Mesendoderm (in vitro differentiated cells): ENCODE measurements at places on chromosomes 3 and 15.

- no peak for DNase-seq
Observed at GRCh38 chr3:188646592-188646991, 492.6 kb downstream of the LPP start.

DNA sequence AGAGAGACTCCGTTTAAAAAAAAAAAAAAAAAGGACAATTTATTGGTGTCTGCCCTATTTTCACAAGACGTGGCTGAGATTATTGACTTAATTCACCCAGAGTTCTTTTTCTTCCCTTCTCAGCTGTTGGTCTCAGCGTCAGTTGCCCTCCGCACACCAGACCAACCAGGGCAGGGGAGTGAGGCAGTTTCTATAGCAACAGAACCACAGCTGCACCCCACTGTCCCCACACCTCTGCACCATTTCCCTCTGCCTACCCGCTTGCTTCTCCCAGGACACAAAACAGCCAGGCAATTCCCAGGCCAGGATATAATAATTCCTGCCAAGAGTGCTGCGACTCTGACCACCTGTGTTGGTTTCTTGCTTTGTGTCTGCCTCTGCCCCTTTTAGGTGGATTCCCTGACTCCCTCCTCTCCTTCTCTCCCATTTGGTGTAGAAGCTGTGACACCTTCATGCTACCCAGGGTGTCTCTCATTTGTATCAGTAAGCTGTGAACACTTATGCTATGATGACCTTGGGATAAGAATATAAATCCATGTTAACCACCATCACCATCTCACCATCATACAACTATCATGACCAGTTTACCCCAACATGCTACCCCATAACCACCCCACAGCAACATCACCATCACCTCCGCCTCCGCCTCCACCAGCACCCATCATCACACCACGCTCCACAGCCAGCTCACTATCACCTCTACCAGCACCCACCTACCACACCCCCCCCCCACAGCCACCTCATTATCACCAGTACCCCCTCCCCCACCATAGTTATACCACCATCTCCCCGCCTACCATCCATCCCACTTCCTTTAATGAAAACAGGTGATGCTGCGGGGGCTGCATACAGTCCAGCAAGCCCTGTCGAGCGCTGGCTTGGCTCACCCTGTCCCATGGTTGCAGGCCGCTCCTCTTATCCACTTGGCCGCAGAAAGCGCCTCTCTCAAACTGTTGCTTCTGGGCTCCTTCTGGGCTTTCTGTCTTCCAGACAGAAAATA lies 589 bp downstream of the EPB42 start:
- DNase-seq, result no peak

- no peak for DNase-seq
Observed at GRCh38 chr15:41939986-41940385, 32.4 kb downstream of the EHD4 start.

DNA sequence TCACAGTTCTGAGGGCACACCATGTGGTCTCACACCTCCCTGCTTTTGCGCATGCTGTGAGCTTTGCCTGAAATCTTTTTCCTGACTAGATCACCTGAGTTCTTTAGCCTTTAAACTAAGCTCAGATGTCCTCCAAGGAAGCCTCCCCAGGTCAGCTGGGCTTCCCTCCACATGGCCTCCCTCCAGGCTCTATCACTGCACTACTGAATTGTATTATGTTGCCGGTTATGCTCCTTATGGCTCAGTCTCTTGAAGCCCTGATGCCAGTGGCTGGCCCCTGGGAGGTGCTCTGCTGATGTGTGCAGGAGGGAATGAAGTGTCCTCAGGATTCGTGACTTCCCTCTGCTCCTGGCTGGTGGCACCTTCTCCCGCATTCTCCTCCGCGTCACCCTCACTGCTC lies 93.3 kb upstream of the BLM start:
- DNase-seq, result no peak

DNA sequence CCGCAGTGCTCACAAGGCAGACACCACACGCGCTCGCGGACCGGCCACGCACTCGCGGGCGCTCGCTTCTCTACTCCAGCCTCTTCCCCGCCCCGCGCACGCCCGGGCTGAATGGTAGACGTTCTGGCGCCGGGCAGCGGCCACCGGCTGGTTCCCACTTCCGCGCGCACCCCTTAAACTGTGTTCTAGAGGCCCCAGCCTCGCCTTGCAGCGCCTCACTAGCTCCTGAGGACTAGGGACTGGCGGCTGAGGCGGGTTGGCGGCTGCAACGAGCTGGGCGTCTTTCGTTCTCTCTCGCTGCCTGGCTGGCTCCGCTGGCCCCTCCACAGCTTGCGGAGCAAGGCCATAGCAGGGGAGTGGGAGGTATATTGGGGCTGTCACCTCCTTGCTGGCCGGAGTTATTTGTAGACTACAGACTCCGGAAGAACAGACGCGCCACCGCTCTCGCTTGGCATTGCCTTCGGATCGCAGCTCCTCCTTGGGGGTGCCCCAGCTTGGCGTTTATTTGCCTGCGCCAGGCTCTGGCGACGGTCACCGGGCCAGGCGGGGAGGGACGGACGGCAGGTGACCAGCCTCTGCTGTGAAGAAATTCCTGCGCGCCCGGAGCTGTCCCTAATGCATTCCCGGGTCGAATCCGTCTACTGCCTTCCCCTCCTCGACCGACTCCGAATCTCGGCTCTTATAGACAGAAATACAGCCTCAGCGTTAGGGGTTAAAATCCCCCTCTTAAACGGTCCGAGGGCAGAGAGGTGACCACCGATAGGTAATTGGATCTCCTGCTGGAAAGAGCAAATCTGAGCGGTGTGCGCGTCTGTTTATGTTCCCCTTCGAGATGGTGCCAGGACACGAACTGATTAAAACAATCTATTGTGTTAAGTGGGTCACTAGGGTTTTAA lies 1.3 kb downstream of the GREM1 start:
- peak; percentile 52 for DNase-seq

DNA sequence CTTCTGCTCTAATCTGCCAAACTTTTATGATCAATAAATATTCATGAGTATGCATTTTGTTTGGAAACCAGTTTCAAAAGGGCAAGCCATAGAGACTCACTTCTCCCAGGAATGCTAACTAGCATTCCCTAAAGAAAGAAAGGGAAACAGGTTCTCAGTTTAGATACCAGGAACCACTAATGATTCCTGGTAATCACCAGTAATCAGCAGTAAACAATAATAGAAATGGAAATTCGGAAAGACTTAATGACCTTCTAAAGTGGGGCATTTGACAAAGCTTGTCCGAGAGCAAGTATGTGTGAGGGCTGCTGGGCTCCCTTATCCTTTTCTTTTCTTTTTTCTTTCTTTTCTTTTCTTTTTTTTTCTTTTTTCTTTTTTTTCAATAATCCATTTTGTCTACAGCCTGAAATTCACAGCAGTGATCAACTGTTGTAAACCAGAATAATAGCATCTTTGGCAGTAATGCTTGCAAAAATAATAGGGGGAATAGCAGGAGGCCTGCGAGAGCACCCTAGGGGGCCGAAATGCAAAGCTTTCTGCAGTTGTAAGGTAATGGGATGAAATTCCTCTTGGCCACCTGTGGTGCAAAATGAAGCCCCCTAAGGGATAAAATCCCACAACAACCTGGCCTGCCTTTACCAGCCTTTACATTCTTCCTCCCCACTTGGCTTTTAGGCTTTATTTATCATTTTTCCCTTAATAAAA lies 253.2 kb downstream of the ZPLD1 start:
- DNase-seq, result peak; percentile 66

DNA sequence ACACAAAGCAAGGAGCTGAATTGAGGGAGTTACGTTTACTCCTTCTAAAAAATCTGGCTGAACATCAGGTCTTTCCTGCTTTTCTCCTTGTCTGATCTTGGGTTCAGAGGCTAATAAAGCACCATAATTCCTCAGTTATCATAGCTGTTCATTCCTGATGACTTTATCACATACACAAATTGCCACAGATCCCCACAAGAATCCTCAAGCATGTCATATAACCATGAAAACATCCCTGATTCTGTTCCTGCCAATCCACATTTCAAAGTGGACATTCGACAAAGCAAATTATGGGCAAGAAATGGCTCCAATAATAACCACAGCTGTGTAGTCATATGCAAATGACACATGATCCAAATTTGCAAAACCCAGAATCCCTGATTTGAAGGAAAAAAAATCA lies 321.3 kb downstream of the MEX3B start:
- no peak for DNase-seq

DNA sequence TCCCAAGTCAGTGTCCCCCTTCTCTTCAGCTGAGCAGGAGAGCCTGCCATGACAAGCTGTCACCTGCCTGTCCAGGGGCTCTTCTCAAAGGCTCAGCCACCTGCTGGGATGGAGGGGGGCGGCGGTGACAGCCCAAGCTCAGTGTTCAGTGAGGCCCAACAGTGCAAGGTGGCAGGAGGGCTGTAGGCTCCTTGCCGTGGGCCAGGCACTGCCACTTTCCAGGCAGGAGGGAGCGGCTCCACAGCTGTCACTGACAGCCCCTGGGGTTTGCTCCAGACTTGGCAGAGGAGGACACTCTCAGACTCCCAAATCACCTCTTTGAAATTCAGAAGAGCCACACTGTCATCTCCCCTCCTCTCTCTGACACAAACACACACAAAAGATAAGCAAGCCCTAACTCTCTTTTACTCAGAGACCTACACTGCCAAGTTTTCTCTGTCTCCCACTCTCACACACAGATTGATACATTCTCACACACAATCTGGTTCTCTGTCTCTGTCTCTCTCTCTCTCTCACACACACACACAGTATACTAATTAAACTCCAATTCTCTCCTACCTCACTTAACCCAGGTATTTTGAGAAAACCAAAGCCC lies 443.3 kb downstream of the EPHB1 start:
- DNase-seq, result no peak

GRCh38 chr3:5918626-5919025 lies 731.1 kb downstream of the EDEM1 start:
- no peak for DNase-seq
